ENCODE measurements at places on chromosomes 16 and 17.

- DNase-seq: no peak
Measured at GRCh38 chr17:79891113-79891730, 52.0 kb upstream of the CBX4 start.

DNA sequence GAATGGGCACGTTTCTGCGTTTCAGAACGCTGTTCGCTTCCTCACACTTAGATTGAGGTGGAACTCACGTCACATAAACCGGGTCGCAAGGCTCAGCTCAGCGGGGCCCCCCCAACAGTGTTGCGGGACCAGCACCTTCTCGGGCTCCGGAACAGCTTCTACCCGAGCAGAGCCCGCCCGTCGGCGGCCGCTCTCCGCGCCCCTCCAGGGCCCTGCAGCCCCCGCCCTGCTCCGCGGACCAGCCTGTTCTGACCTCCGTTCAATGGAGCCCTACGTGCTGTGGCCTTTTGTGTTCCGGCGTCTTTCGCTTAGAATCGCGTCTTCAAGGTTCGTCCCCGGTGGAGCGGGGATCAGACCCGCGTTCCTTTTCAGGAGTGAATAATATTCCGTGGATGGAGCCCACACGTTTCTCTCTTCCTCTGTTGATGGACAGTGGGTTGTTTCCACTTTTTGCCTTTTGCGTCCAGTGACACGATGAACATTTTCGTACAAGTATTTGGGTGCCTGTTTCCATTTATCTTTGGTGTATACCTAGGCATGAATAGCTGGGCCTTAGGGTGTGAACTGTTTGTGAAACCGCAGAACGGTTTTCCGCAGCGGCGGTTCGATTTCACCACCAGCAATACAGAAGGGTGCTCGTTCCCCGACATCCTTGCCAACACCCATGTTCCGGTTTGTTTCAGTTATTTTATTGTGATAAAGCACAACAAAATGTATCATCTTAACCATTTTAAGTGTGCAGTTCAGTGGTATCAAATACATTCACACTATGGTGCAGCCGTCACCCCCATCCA, 2.3 kb upstream of the SLC22A31 start:
- DNase-seq: no peak

DNA sequence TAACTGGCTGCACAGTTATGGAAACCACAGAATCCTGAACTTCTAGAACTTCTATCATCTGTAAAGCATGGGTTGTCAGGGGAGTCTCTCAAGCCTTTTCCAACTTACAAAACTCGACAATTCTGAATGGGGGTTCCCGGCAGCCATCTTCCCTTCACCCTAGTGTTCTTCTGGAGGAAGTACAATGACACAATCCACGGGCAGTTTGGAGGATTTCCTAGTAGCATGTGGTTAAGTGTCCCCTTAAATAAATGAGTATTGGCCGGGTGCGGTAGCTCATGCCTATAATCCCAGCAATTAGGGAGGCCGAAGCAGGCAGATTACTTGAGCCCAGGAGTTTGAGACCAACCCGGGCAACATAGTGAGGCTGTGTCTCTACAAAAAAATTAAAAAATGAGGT, 2.1 kb downstream of the SLC16A6 start:
- peak; percentile 50 for DNase-seq

- peak; percentile 56 for DNase-seq
Measured at GRCh38 chr17:81976332-81977210, 858 bp upstream of the ASPSCR1 start.

DNA sequence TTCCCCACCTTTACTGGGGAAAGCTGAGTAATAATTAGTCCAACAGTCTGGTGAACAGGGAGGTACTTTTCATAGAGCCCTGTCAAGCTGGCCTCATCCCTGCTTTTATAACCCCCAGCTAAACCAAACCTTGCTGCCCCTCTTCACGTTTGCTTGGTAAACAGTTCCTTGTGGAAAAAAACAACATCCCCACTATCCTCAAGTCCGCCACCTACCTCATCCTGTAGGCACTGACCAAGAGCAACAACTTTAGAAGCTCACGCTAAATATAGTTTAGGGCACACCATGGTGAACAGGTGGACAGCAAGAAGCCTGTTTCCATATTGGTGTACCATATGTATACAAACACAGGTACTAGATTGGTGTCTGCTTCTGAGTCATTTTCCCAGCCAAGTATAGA, 16.5 kb downstream of the NFE2L1 start:
- no peak for DNase-seq

All from activated CD8-positive, alpha-beta T cell treated with anti-CD3 and anti-CD28 coated beads for 36 hours (primary cell).